Suprapubic skin (tissue), 4 donors: ENCODE measurements at places on chromosomes 5 and 9.

- no peak for DNase-seq
These were observed 42.7 kb upstream of the NUDT12 start for GRCh38 chr5:103605277-103605676.

DNA sequence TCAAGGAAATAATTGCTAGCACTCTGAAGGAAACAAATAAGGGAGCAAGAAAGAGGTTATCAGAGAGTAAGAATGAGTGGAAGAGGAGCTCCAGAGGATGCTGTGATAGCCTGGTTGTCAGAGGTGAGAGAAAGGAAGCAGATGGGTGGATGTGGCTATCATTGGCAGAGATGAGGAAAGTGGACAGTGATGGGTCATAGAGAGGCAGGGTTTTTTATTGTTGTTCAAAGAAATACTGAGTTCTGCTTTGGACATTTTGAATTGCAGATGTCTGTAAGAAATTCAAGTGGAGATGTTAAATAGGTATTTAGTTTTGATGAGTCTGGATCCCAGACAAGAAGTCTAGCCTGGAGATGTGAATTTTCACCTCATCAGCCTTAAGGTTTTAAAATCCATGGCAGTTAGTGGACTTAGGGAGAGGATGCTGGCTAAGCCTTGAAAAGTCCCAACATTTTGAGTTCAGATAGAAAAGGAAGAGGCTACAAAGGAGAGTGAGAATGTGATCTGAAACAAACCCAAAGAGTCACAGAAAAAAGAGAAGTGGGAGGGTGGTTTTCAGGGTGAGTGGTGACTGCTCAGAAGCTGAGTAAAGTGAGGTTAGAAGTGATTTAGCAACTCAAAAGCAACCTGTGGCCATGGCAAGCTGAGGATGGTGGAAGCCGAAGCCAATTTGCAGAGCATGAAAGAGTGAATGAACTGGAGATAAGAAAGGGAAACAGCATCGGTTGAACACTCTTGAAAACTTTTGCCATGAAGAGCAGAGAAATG is 50.4 kb downstream of the PPIC start:
- no peak for DNase-seq

DNA sequence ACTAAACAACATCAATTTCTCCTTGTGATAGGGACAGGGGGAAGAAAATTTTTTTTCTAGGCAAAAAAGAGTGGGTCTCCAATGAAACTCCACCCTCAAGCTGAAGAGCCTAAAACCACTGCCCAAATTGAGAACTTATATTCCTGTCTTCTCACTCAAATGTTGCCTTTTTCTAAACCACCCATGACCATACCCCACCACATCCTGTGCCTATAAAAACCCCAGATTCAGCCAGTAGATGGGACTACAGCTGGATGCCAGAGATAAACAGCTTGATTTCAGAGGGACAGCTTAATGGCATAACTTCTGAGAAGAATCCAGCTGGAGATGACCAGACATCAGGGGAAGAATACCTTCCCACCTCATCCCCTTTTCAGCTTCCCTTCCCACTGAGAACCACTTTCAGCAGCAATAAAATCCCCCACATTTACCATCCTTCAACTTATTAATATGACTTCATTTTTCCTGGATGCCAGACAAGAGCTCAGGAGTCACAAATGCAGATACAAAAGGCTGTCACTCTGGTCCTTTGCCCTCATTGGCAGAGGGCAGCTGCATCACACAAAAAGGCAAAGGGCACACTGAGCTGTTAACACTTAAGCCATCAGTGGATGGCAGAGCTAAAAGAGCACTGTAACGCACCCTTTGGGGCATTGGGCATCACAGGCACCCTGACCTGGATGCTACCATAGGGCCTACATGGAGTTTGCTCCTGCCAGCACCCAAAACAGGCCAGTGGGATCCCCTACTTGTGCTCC is 972.5 kb upstream of the CTNND2 start:
- DNase-seq = no peak

DNA sequence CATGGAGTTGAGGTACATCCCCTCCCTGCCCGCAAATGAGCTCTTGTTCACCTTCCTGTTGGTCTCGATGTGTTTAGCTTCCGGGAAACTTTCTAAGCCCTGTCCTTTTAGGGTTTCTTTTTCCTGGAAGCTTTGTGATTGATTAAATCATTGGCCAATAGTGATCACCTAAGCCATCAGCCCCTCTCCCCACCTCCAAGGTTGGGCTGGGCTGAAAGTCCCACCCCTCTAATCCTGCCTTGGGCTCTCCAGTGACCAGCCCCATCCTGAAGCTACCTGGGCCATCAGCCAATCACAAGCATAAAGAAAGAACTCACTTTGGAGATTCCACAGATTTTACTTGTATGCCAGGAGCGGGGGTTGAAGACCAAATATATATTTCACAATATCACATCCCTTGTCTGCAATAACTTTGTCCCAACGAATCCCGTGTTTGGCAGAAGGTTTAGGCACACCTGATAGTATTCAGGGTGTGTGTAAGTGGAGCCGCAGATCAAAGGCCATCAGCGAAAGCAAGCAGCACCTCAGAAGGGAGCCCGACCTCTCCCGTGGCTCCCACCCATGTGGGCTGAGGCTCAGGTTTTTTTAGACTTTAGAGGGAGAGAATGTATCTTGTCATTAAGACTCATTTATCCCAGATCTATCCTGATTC is 20.4 kb downstream of the ROPN1L start:
- no peak for DNase-seq

- no peak for DNase-seq
These were observed 9.9 kb upstream of the MRNIP start for GRCh38 chr5:179868541-179868940.

DNA sequence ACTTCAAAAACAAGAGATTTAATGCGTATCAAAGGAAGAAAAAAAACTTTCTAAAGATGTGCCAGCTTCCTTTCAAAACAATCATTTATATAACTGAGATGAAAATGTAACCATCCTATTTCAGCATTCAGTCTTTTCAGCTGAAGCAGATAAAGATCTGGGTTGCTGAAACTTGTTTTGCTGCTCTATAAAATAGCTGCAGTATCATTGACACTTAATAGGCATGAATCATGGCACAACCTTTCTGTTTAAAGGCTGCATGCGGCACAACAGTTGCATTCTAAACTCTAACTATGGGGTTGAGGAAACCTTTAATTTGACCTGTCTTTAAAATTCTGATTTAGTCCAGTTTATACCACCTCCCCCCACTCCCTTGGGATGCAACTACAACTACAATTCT is 196.7 kb downstream of the MPDZ start:
- DNase-seq = no peak

DNA sequence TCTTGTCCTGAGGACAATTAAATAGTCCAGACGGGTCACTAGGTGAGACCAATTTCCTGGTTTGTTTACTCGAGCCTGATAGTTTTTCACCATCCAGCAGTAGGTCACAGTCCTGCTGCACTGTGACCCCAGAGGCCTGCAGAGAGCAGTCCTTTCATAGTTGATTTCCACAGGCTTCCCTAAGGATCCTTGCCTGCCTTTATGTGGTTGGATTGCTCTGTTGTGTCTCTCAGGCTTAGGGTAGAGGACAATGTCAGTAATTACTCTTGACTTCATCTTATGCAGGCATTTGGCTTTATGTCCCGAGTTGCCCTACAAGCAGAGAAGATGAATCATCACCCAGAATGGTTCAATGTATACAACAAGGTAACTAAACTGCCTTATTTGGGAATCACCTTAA is 9.0 kb upstream of the CATSPER3 start:
- no peak for DNase-seq

DNA sequence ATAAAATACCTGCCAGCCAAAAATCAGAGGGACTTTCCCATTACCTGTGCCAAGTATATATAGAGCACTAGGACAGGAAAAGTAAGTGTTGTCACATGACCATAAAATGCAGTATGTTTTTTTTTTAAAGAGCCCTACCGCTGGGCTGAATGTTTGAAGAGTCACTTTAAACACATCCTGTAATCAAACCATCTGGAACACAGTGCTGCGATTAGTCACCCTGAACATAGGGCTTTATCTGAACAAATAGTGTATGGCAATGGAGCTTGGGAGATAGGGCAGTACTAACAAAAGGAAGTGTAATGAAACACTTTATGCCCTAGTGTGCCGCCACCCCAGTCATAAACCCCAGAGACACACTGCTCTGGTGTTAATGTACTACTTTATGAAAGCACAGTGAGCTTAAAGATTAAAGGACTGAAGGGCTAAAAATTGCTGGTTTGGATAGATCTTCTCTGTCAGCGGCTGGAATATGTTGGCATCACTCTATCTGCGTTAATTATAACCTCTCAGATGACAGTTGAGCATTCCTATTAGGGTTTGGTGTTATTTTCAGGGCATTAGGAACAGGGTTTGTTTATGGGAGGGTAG is 90.4 kb downstream of the ZNF608 start:
- no peak for DNase-seq

- DNase-seq = no peak
These were observed 14.4 kb downstream of the FAM200C start for GRCh38 chr5:160385496-160385895.

GRCh38 chr9:75935591-75935990 is 45.1 kb downstream of the PCSK5 start:
- no peak for DNase-seq

GRCh38 chr9:136554870-136555269 is 9.0 kb upstream of the NOTCH1 start:
- DNase-seq = no peak

GRCh38 chr9:33903157-33903780 is 86.3 kb downstream of the UBE2R2 start:
- DNase-seq = no peak

DNA sequence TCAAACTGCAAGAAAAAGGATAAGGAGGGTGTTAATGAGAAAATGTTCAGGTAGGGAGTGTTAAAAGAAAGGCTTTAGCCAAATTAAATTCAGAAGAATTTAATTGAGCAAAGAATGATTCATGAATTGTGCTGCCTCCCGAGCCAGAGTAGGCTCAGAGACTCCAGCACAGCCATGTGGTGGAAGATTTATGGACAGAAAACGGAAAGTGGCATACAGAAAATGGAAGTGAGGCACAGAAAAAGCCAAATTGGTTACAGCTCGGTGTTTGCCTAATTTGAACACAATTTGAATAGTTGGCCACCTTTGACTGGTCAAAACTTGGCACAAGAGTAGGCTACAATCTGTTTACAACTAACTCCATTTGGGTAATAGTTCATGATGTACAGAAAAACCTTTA is 9.6 kb upstream of the SLC30A5 start:
- DNase-seq = no peak

- DNase-seq = no peak
These were observed 155.5 kb upstream of the EPB41L4A start for GRCh38 chr5:112574536-112574935.

DNA sequence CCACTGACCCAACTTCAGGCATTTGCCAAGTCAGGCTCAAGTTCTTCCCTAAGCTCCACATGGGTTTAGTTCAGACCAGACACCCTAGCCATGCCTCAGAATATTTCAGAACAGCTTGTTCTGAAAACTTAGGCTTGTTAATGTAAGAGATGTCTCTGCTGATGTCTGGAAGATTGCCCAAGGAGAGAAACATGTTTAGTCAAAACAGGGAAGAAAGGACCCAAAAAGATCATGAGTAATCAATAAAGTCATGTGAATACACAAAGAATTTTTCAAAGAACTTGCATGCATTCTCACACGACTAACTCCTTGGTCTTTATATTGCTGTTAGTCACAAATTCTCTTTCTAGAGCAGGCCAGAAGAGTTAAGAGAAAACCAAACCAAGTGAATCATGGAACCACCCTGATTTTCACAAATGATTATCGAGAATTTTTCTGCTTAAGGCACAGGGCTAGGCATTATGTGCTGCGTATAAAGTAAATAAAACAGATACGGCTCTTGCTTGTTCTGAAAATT is 158.1 kb upstream of the HMHB1 start:
- DNase-seq = no peak

- DNase-seq = no peak
These were observed 93.2 kb downstream of the MRPL36 start for GRCh38 chr5:1706428-1706827.

DNA sequence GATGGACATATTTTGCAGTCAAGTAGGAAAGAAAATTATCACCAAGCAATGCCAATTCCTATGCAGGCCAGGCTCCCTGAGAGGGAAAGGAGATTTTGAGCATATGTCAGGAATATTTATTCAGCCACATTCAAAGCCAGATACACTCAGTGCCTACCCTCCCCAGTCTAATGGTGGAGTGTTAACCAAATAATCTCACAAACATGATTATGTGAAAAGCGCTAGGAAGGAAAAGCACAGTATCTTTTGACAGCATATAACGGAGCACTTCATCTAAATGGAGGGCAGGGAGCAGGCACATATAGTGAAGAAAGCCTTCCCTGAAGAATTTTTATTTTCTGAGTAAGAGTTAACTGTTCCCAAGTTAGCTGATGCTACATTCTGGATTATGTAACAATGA is 80.3 kb upstream of the SLC30A5 start:
- DNase-seq = no peak

- DNase-seq = no peak
These were observed 1168.7 kb upstream of the NUDT12 start for GRCh38 chr5:104731331-104731730.

DNA sequence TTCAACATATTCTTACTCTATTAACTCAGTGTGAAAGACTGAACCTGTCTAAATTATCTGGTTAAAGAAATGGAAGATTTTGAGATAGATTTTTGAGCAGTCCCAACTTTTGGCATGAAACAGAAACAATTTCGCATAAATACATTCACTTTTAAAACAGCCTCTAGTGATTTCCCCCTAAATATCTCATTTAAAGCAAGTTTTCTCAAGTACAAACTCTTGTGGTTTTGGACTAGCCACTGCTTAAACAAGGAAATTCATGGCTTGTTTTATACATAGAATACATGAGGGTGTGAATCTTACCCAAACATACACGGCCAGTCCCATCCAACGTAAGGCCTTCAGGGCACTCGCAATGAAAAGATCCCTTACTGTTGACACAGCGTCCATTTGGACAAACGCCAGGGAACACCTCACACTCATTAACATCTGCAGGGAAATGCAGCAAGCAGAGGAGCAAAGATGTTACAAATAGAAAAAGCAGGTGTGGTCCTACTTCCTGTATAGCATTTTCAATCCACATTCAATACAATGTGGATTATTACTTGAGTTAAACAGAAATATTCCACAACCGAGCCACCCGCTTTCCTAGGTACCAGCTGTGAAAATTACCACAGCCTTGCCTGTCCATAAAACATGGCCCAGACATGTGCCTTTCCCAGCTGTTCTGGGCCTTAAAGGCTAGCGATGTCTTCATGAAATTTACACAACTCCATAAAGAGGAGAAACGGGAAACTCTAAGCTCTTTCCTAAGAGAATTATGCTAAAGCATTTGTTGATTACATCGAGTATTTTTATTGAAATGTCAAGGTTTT is 188.8 kb downstream of the FBN2 start:
- DNase-seq = no peak
